Kidney (tissue), 22 donors: ENCODE measurements at places on chromosomes 3 and 15. TPM values are rescaled to one million over a fixed set of nuclear protein-coding genes. Genes with fewer than 3 reads are reported as not detected.

DNA sequence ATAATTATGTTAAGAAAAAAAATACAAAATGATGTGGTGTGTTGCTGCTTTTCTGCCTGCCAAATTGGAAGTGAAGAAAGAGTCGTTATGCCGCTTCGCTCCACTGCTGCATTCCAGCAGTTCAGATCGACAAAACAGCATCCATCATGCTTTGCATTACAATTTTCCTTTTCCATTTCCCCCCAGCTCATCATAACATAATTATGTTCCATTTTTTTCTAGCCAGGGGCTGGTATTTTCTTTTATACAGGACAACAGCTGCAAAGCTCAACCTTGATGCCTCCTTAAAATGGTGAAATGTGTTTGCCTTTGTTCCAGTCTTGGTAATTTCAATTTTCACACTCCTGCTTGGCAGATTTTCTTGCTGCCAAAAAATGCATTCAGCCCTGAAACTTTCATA lies 44.9 kb upstream of the KBTBD12 start:
- no peak overlapping the region for H3K27ac ChIP-seq
- no peaks in the 10 kb centered on the region for H3K36me3 ChIP-seq
- H3K4me1 ChIP-seq, result no peaks in the 10 kb centered on the region

GRCh38 chr3:143450632-143451031 lies 331.1 kb downstream of the CHST2 start:
- H3K4me3 ChIP-seq, result no peak overlapping the region
- no peaks in the 10 kb centered on the region for H3K4me1 ChIP-seq
- H3K27ac ChIP-seq, result no peak overlapping the region
- H3K36me3 ChIP-seq, result no peaks in the 10 kb centered on the region

DNA sequence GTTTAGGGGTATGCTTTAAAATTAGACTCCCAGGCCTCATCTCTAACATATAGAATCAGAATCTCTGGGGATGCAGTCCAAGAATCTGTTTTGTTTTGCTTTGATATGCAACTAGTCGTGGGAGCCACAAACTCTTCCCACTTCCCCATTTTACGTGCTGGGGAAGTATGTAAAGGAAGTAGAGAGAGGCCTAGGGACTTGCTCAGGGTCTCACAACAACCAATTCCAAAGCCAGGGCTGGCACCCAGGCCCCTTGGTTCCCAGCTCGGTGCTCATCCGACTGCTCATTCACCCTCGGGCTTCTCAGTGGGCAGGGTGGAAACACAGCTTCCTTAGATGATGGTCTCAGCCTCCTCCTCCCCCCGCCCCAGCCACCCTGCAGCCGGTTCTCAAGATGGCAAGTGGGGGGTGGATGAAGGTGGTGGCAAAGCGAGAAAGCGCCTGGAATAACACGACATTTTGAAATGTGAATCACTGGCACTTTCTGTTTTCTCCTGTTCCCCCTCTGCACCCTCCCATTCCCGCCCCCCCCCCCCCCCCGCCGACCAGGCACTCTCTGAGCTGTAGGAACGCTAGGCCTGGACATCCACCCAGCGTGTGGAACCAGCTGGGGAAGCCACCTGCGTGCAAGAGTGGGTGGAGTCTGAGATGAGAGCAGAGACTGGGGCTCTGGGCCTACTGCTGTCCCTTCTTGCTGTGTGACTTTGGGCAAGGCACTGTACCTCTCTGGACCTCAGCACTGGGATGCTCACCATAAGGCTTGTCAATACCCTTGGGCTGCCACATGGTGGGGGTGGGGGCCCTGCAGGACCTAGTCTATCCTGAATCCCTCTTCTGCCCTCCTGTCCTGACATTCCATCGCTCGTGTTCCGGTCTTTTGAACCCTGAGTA lies 214.5 kb downstream of the RPLP1 start:
- peak; percentile 72 for DNase-seq
- H3K4me1 ChIP-seq, result no peaks in the 10 kb centered on the region
- no peaks in the 10 kb centered on the region for H3K36me3 ChIP-seq
- no peaks in the 10 kb centered on the region for H3K27me3 ChIP-seq
- no peak overlapping the region for H3K27ac ChIP-seq

GRCh38 chr15:93088200-93088980 lies 621 bp downstream of the RGMA start:
- H3K36me3 ChIP-seq, result no peaks in the 10 kb centered on the region
- H3K4me3 ChIP-seq, result peak overlapping the region; percentile 12
- no peak overlapping the region for H3K27ac ChIP-seq
- H3K27me3 ChIP-seq, result no peaks in the 10 kb centered on the region
- peaks cover 2% of the 10 kb centered on the region for H3K4me1 ChIP-seq
- peak; percentile 46 for DNase-seq

Gene LRRIQ4
- not detected for total RNA-seq

DNA sequence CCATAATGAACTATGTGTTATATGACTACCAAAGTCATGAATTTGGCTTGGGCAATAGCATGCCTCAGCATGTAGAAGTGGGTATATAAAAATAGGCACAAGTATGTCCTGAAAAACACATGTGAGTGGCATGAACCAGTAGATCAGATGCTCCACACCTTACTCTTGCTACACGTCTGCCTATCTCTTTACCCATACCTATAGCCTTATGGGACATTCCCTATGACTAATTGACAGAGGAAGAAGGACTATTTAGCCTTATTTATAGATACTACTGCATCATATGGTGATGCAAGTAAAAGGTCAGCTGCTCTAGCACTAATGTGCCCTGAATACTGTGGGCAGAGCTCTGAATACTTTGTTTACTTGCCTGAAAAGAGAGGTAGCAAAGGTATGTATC lies 81.0 kb upstream of the ZPLD1 start:
- H3K36me3 ChIP-seq, result no peaks in the 10 kb centered on the region
- H3K27me3 ChIP-seq, result no peaks in the 10 kb centered on the region
- no peaks in the 10 kb centered on the region for H3K4me1 ChIP-seq

DNA sequence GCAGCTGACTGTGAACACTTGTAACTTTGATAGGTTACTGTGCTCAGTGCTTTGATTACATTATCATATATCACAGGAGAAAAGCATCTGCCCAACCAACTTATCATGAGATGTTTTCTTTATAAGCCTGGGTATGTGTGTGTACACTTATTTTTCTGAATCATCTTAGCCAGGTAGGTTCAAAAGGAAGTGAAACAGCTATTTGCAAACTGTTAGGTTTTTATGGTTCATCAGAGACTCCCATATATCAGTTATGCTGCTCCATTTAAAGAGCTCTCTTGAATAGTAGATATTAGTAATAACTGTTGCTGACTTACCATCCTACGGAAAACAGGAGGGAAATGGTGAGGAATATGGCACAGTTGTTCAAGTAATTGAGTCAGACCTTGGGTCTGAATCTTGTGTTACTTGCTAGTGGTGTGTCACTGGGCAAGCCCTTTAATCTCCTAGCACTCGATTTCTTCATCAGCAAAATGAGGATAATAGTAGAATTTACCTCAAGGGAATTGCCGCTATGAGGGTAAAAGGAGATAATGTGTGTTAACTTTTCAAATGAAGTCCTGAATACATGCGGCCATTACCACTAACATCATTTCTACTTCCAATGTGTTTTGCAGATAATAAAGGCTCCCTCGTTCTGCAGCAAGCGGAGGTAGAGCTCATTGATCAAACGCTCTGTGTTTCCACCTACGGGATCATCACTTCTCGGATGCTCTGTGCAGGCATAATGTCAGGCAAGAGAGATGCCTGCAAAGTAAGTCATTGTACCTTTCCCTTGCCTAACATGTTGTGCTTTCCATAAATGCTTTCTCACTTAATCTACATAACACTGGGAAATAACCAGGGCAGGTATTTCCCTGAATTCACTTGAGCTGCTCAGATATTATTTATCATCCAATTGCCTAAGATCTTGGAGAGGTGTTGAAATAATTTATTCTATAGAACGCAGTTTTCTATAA lies 7.8 kb upstream of the C3orf52 start:
- H3K36me3 ChIP-seq, result no peaks in the 10 kb centered on the region
- H3K27ac ChIP-seq, result no peak overlapping the region

DNA sequence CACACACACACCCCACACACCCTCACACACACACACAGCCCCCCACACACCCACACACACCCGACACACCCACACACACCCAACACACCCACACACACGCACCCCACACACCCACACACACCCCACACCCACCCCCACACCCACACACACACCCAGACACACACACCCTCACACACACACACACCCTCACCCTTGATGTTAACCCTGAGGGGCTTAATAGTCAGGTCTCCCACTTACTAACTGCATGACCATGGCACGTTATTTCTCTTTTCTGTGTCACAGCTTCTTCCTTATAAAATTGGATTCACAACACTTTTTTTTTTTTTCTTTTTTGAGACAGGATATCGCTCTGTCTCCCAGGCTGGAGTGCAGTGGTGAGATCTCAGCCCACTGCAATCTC lies 2.8 kb downstream of the GRM2 start:
- H3K27ac ChIP-seq, result no peak overlapping the region
- peak; percentile 27 for DNase-seq
- peaks cover 2% of the 10 kb centered on the region for H3K36me3 ChIP-seq

GRCh38 chr3:110933821-110934426 lies 137.7 kb upstream of the NECTIN3 start:
- no peak overlapping the region for H3K4me3 ChIP-seq
- H3K27me3 ChIP-seq, result no peaks in the 10 kb centered on the region
- no peak for DNase-seq
- no peak overlapping the region for H3K27ac ChIP-seq

- no peak overlapping the region for H3K27ac ChIP-seq
- DNase-seq, result no peak
- peaks cover 7% of the 10 kb centered on the region for H3K4me1 ChIP-seq
These were observed 100.2 kb downstream of the LARS2 start for GRCh38 chr3:45488591-45488990.

DNA sequence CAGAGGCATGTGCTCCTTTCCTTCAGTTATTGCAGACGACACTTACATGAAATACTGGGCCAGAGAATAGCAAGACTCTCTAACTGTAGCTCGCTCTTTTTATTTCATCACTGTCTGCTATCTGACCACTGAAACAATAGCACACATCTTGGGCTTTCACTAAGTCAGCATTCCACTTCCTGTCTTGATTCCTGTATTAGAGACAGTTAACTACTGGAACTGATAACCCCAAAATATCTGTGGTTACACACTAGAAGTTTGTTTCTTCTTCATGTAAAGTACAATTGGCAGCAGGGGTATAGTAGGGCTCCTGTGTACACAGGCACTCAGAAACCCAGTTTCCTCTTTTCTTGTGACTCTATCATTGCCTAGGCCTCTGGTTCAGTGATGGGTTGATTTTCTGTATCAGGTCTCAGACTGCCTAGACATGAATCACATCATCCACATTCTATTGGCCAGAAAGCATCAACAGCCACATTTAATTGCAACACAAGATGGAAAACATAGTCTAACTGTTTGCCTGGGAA lies 230.2 kb upstream of the CD96 start:
- DNase-seq, result no peak
- no peak overlapping the region for H3K27ac ChIP-seq
- H3K27me3 ChIP-seq, result no peaks in the 10 kb centered on the region
- no peaks in the 10 kb centered on the region for H3K36me3 ChIP-seq

DNA sequence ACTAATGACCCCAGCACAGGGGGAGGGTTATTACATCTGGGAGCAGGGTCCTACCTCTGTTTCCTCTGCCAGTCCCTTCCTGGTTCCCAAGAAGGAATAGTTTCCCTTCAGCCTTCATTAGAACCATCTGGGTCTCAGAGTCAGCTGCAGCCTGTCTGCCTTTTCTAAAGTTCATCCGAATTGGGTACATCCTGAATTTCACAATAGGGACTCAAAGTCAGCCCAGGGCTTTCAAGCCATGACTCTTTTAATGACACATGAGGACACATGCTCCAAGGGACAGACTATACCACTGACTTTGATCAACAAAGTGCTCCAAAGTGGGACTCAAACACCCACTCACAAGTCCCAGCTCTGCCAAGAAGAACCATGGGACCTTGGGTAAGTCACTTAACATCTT lies 12.7 kb upstream of the CRABP1 start:
- no peak for DNase-seq
- peaks cover under 1% of the 10 kb centered on the region for H3K4me1 ChIP-seq
- no peak overlapping the region for H3K27ac ChIP-seq
